ENCODE measurements at places on chromosomes 16 and 17. TPM values are rescaled to one million over a fixed set of nuclear protein-coding genes. Genes with fewer than 3 reads are reported as not detected.

Gene TMC7
- total RNA-seq = 0.60 TPM

Gene SLC13A5
- 5.6 TPM for total RNA-seq

Gene OMG
- total RNA-seq = 0.44 TPM

Gene EFCAB5
- 0.89 TPM for total RNA-seq

Gene SOST
- not detected for total RNA-seq

GRCh38 chr17:37829592-37830123, 84.8 kb upstream of the HNF1B start:
- no peak for DNase-seq

DNA sequence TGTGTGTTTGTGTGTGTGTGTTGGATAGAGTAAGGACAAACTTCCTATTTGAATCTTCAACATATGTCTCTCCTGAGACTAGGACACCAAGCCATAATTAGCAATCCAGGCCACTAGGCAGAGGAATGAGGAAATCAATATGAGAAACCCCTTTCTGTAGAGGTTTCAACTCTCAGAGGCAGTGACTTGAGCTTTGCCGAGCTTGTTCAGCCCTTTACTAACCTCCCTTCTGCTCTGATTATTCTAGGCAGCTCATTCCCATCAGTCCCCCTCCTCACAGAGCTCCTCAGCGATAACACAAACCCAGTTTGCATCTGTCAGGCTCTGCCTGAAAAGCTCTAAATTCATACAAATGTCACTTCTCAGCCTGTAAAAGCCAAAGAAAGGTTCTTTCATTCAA, 1030.3 kb downstream of the CDH8 start:
- DNase-seq = no peak

DNA sequence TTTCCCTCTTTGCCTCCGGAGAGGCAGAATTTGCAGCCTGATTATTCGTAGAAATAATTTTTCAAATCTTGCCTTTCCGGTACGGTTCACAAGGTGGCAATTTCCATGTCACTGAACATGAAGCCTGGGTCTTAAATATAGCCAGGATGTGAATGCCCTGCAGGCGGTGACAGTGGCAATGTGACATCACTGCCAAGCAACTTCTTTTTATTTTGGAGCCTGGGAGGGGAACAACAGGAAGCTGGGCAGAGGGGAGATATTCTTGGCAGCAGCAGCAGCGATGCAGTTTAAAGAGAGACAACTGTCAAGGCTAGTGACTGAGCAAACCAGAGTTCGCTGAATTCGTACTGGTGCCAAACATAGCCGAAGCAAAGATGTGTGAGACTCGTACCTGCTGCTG, 171.1 kb downstream of the SNX29 start:
- DNase-seq = peak; percentile 44

GRCh38 chr17:41416479-41416878, 7.9 kb downstream of the KRT37 start:
- DNase-seq = no peak

GRCh38 chr17:1134634-1135324, 45.0 kb downstream of the ABR start:
- DNase-seq = no peak

DNA sequence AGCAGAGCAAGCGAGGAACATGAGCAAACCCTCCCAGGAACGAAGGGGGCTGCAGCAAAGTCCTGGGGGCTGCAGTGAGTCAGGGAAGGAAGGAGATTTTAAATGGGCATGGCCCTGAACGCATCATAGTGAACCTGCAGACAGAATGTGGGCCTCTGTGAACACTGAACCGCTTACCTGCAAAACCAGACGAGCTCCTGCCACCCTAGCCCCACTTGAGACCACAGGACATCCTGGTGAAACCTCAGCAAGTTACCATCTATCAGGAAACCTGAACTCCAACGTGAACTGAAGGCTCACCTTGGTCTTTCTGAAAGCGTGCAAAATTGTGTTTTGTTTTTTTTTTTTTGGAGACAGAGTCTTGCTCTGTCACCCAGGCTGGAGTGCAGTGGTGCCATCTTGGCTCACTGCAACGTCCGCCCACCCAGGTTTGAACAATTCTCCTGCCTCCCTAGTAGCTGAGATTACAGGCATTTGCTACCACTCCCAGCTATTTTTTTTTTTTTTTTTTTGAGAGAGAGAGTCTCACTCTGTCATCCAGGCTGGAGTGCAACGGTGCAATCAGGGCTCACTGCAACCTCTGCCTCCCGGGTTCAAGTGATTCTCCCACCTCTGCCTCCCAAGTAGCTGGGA, 30.8 kb downstream of the FANCA start:
- no peak for DNase-seq

- DNase-seq = peak; percentile 41
Observed at GRCh38 chr16:83917152-83918120, 18.5 kb downstream of the MLYCD start.

GRCh38 chr17:66652840-66653507, 181.9 kb upstream of the CACNG5 start:
- no peak for DNase-seq

- no peak for DNase-seq
Observed at GRCh38 chr16:54048586-54049495, 237.7 kb downstream of the IRX3 start.

Measured in spleen (tissue), 13 donors.